ENCODE measurements at places on chromosomes 16 and 17.

GRCh38 chr16:764848-765487 is 4.4 kb downstream of the MSLN start:
- DNase-seq = no peak

DNA sequence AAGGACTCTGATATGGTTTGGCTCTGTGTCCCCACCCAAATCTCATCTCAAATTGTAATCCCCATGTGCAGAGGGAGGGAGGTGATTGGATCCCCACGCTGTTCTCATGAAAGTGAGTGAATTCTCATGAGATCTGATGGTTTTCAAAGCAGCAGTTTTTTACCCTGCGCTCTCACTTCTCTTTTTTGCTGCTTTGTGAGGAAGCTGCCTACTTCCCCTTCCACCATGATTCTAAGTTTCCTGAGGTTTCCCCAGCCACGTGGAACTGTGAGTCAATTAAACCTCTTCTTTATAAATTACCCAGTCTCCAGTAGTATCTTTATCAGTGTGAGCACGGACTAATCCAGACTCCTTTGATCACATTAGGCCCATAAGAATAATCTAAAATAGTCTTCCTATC is 719.7 kb upstream of the CDH8 start:
- no peak for DNase-seq

DNA sequence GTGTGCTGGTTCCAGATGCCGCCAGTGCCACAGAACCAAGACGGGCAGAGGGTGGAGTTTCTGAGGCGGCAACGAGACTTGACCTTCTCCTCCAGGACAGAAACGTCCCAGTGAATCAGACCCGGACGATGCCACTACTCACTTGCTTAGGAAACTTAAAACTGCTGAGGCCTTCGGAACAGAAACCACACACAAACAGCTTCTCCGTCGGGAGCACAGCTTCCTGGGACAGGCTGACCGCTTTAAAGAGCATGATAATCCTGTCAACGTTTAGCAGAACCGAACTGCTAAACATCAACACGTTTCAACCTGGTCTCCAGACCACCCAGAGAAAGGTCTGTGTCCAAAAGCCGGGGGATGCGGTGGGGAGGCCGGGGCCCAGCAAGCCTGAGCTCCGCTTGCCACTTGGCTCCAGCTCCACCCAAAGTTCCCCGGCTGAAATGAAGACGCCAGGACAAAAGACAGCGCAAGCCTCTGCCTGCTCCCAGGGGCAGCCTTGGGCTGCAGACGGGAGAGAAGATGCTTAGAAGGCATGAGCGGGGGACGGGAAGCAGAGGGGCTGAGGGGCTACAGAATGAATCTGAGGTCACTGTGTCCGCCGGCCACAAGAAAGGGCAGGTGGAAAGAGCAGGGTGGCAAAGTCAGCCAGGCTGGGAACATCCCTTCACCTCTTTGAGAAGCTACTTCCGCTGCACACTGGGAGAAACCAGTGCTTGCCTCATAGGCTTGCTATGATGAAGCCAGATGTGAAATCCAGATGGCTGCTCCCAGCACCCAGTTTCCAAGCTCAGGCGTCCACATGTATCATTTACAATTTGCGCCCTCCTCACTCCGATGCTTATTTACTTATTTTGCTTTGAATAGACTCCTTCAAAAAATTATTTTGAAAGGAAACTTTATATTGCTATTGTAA is 69.0 kb downstream of the MRM3 start:
- no peak for DNase-seq

DNA sequence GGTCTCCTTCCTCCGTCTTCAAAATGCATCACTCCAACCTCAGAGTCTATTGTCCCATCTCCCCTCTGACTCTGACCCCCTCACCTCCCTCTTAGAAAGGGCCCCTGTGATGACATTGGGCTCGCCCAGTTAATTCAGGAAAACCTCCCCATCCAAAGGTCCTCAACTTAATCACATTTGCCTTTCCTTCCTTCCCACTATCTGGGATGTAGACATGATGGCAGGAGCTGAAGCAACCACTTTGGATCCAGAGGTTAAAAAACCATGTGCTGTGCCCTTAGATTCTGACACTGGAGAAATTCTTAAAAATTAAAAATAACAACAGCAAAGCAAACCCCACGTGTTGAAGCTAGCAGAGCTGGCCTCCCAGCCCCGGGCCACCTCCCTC is 80.2 kb downstream of the ZDHHC7 start:
- DNase-seq = no peak

DNA sequence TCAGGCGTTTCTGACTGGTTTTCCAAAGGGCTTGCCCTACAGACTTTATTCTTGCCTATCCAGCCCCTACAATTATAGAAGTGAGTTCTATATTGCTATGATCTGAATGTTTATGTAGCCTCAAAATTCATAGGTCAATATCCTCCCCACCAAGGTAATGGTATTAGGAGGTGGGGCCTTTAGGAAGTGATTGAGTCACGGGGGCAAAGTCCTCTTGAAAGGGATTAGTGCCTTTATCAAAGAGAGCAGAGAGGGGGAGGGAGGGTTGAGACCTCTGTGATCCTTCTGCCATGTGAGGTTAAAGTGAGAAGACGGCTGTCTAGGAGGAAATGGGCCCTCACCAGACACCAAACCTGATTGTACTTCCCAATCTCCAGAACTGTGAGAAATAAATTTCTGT is 931 bp upstream of the CPHXL start:
- DNase-seq = no peak

- DNase-seq = no peak
Measured at GRCh38 chr16:28093385-28093725, 29.8 kb upstream of the GSG1L start.

Data from left renal pelvis (tissue), 4 donors.